ENCODE measurements at places on chromosomes 11 and 22.

- DNase-seq, result no peak
These were observed 22.2 kb downstream of the MORC2 start for GRCh38 chr22:30946354-30946753.

DNA sequence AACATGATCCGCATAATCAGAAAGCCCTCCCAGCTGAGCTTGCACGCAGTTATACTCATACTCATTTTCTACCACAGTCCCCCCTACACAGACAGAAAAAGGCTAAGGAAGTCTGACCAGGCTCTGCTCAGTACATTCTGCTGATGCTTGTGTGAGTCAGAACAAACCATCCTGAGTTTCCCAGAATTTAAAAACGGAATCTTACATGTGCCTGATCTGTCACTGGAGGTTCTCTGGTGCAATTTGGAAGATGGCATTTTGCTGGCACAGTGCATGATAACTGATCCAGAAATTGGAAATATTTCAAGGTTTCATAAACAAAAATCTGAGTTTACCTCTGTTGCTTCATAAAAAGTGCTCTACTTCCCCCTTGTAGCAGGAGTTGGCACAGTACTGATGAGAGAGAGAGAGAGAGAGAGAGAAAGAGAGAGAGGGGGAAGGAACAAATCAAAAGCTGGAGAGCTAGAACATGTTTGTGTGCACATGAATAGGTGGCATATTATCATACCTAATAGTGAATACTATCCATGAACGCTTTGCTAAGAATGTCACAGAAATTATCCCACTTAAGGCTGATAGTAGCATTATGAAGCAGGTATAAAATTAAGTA lies 1085.3 kb downstream of the DLG2 start:
- DNase-seq, result no peak

DNA sequence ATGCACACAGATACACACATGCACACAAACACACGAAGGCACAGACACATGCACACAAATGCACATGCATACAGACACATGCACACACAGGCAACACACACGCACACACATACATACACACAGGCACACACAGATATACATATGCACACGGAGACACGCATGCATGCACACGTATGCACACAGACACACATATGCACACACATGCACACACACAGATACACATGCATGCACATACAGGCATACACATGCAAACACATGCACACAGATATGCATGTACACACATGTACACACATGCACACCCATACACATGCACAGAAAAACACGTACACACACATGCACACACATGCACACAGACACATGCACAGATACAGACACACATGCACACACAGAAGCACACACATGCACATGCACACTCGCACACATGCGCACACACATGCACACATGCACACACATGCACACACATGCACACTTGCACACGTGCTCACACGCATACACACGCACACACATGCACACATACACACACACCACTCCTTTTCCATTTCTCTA lies 70.8 kb upstream of the ALDH3B2 start:
- no peak for DNase-seq

- DNase-seq, result peak; percentile 63
These were observed at the start of gene LDLRAD3 for GRCh38 chr11:35943713-35944502. Gene LDLRAD3 (plus strand): TSS chr11:35944062. CDS start chr11:35944099, 37 bp downstream.

GRCh38 chr11:18785411-18785810 lies 6.2 kb downstream of the PTPN5 start:
- DNase-seq, result no peak

GRCh38 chr11:117239295-117239694 lies 6.8 kb downstream of the RNF214 start:
- DNase-seq, result no peak

DNA sequence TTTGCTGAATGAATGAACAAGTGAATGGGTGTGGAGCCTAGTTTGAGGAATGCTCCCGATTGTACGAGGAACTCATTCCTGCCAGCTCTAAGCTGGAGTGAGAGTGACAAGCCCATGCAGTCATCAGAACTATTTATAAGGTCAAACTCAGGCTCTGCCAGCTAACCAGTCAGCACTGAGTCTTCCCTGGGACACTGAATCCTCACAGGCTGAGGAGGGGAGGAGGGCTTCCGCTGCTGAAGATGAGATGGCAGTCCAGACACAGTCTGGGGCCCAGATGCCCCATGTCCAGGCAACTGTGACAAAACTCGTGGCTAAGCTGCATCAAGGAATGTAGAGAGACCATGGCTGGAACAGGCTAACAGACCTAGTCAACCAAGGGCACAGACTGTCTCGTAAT lies 4.0 kb downstream of the LRP4 start:
- no peak for DNase-seq

GRCh38 chr11:1560649-1561251 lies 11.3 kb downstream of the DUSP8 start:
- no peak for DNase-seq

DNA sequence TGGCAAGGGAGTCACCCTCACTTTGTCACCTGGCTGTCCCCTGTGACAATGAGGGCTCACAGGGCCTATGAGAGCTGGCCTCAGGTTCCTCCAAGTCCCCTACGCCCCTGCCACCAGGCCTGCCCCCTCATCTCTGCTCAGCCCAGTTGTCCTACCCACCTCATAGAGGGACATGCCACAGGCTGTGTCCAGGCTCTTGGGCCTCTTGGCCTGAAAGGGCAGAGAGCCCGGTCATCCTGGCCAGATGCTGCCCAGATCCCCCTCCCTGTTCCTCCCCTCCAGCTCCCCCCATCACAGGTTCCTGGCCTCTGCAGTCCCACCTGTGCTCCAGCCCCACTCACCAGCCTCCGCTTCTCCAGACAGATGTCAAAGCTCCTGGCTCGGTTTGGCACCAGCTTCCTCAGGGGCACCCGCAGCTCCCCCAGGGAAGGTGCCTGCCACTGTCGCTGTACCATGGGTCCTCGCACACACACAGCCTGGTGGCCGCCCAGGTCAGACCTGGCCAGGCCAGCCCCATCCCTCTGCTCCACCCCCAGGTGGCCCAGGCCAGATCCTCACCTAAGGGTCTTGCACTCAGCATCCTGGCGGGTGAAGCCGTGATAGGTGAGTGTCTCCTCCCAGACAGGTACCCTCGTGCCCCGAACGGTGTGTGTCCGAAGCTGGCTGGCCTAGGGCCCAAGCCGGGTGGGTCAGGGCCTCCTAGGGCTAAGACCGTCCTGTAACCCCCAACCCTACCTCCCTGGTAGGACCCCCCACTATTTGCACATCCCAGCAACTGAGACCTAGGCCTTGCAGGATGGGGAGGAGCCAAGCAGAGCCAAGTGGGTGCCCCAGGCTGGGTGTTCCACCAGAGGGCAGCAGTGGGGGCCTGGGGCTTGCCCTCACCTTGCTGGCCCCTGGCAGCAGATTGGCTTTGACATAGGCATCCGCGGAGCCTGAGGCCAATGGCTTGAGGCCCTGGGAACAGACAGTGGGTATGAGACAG lies 8.3 kb downstream of the NDUFV1 start:
- DNase-seq, result peak; percentile 98

GRCh38 chr22:34760276-34761008 lies 305.5 kb upstream of the ISX start:
- no peak for DNase-seq

GRCh38 chr11:68840661-68841653 lies 759 bp downstream of the CPT1A start:
- DNase-seq, result peak; percentile 89

DNA sequence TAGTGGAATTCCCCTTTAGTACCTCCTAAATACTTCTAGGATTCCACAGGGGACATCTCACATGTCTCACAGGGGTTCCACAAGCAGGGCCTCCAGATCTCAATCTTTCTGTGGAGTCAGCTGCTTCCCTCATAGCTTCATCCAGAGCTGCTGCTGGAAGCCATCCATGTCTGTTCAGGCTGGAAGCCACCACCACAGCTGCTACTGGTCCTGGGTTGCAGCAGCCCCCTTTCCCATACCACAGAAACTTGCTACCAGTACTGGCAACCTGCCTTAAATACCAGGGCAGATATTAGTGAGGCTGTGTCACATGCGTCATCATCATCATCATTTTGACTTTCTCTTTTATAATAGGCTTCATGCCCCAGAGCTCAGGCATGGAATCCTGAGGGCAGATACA lies 242.7 kb upstream of the NCAM1 start:
- DNase-seq, result no peak

DNA sequence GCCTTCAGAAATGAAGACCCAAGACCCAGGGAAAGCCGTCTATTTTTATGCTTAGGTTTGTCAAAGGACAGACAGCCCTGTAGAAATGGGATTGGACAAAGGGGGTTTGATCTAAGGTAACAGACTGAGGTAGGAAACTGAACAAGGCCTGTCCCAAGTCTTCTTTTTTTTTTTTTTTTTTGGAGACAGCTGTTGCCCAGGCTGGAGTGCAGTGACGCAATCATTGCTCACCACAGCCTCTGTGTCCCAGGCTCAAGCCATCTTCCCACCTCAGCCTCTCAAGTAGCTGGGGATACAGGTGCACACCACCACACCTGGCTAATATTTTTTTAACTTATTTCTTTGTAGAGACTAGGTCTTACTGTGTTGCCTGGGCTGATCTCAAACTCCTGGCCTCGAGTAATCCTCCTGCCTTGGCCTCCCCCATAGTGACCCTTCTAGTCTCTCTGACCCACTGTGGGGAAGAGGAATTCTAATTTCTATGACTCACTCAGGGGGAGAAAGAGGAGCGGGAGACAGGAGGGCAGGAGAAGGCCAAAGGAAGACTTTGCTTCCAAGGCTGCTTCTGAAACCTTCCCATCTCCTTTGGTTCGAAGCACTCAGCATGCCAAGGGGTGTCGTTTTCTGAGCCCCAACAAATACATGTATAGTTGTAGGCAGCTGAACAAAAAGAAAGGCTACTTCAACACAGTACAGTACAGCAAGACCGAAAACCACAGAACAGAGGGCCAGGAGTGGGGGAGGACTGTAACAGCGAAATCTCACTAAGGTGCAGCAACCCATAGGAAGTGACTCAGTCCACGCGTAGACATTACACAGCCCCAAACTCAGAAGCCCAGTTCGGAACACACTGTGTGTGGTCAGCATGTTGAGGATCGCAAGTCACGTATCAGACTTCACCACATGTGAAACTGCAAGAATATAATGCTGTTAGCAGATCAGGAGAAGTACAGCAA lies 872 bp downstream of the TMA7B start:
- no peak for DNase-seq

DNA sequence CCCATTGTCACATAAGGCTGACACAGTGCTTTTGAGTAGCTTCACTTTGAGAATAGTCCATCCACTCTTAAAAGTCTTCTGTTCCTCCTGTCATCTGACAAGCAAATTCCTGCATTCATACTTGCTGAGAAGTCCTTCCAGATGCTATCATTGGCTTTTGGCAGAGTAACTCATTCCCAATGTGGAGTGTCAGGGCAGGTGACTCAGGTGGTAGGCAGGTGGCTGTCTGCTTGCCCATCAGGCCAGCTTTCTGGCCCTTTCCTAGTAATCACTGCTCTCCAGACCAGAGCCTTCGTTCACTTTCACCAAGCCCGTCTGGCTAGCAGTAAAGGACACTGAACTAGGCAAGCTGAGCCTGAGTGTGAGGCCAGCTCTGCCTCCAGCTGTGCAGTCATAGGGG lies 162.5 kb upstream of the CCDC90B start:
- DNase-seq, result no peak

DNA sequence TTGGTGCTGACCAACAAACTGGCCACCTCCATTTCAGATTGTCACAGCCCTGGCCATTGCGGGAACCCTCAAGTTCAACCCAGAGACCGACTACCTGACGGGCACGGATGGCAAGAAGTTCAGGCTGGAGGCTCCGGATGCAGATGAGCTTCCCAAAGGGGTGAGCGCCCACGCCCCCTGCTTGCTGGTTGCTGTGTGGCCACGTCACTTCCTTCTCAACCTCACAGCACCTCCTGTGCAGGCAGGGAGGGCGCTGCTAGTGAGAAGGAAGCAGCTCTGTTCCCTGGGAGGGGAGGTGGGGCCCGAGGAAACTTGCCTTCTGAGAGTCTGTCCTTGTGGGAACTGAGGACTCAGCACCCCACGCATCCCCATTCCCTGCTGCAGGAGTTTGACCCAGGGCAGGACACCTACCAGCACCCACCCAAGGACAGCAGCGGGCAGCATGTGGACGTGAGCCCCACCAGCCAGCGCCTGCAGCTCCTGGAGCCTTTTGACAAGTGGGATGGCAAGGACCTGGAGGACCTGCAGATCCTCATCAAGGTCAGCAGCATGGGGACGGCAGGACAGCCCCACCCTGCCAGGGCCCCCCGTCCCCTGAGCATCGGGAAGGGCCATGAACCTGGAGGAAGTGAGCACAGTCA lies 19.3 kb downstream of the POLR3H start:
- DNase-seq, result no peak

- DNase-seq, result no peak
These were observed 161.7 kb upstream of the ARHGAP20 start for GRCh38 chr11:110873975-110874374.

- no peak for DNase-seq
These were observed 200.7 kb upstream of the NCAM1 start for GRCh38 chr11:112760396-112761059.

- DNase-seq, result no peak
These were observed 22.7 kb upstream of the TMPRSS5 start for GRCh38 chr11:113728814-113729213.

DNA sequence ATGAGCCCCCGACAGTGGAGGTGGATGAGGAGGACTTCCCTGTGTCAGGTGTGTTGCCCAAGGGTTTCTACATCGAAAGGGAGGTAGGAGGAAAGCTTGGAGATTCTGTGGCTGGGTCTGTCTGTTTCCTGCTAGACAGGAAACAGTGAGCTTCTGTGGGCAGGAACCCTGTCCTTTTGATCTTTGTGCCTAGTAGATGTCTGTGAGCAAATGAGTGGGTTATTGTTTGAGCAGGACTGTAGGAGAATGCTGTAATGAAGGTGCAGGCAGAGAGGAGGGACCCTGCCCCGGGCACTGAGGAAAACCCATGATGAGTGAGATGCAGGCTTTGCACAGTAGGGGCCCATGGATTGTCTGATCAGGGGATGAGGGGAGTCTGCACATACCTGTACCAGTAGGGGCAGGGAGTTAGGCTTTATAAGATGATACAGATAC lies 14.0 kb downstream of the USP35 start:
- no peak for DNase-seq

DNA sequence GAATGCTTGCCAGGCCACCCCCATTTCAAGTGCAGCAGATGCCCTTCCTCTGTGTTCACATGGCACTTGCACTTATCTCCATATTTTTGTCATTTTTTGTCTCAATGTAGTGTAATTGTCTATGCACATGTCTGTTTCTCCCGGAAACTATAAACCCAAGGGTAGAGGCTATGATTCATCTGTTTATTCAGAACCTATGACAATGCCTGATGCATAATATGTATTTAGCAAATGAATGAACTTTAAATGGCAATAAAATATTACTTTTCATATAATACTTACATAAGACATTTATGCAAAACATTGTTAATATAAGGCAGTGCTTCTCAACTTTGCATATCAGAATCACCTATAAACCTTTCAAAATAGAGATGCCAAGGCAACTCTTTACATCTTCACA lies 6.7 kb downstream of the PAK1 start:
- no peak for DNase-seq

GRCh38 chr11:128565881-128566280 lies 21.5 kb downstream of the ETS1 start:
- no peak for DNase-seq

DNA sequence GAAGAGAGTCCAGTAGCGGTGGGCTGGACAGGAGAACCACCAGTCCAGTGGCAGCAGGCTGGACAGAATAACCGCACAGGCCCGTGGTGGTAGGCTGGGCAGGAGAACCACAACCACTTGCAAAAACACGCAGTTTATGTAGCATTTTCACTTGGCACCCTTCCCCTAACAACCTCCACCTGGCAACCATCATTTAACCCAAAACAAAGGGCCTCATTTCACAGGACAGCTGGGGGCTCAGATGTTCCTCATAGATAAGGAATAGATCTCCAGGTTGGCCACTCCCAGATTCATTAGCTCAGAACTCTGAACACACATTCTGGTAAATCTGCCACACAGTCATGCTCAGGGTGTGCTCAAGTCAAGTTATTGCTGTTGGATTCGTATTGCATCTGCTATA lies 41.2 kb downstream of the SYTL2 start:
- no peak for DNase-seq

All from HuH-7.5 (cell line).